AG04450 (cell line): ENCODE measurements at places on chromosomes 12 and 14.

- no peak for DNase-seq
Observed at GRCh38 chr14:75539561-75540478, 17.6 kb downstream of the BATF start.

- DNase-seq: no peak
Observed at GRCh38 chr14:65335411-65335947, 77.1 kb upstream of the FUT8 start.

GRCh38 chr12:75642226-75642625 lies 130.8 kb upstream of the KRR1 start:
- no peak for DNase-seq

- no peak for DNase-seq
Observed at GRCh38 chr12:57604454-57604991, at the start of gene DTX3. TSS of gene DTX3 (plus strand) at chr12:57604824. CDS start at chr12:57606518, 1,694 bp downstream.

DNA sequence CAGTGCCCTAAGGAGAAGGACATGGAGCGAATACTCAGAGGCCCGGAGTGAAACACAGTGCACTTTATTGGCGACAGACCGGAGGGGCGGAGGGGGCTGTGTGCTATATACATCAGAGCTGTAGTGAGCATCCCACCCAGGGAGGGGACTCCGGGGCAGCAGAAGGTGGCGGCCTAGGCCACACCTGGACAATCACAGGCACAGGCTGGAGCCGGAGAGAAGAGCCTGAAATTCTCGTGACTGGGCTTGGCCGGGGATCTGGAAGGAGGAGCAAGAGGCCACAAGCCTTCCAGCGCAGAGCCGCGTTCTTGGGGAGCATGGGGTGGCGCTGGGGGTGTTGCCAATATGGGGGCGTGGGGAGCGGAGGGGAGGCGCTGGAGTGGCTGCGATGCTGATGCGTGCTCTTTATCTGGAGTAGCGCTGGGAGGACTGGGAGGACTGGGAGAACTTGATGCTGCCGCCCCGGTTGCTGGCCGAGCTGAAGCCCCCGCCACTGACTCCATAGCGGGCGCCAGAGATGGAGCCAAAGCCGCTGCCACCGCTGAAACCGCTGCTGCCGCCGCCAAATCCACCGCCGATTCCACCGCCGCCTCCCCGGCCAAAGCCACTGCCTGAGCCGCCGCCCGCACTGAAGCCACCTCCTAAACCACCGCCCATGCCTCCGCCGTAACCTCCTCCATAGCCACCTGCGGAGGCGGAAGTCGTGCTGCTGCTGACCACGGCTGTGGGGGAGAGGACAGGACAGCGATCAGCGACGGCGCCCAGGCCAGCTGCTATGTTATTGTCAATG lies 6.1 kb downstream of the KRT3 start:
- DNase-seq: no peak

- no peak for DNase-seq
Observed at GRCh38 chr14:68938271-68939150, 40.6 kb downstream of the ACTN1 start.

- no peak for DNase-seq
Observed at GRCh38 chr12:9606247-9606646, 1.5 kb downstream of the KLRB1 start.

GRCh38 chr14:38202444-38203191 lies 5.1 kb upstream of the SSTR1 start:
- DNase-seq: no peak

DNA sequence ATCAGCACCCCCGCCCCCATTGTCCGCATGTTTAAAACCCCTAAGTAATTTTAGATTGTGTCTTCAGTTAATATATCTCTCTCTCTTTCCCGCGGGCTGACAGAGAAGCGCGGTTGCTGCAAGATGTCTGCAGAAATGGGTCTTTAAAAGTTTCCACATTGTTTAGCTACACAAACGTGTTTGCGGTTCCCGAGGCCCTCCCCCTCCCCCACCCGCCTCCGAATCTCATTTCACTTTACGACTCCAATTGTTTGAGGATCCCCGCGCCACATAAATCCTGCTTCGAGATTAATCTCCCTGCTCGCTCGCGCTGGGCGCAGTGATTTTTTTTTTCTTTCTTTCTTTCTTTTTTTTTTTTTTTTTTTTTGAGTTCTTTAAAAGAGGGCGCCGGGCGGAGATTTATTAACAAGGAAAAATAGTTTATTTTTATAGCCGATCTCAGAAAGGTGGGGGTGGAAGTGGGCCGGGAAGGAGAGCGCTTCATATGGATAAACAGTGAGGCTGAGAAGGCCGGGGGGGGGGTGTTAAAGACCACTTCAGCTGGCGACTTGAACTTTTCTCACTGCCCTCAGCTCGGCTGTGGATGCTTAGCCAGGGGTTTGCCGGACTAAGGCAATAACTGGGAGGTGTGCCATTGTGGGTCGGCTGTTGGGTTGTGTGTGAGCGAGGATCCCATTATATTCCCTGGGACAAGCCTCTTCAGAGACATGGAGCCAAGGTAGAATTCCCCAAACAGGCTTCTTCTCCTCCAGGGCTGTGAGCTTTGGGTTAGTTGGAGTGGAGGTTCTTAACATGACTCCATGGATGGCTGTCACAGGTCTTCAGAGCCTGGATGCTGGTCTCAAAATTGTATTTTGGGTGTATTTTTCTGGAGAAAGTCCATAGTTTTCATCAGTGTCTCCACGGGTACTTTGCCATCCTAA lies 39.7 kb upstream of the TBX5 start:
- no peak for DNase-seq

GRCh38 chr14:33914676-33915516 lies 36.0 kb downstream of the EGLN3 start:
- no peak for DNase-seq

DNA sequence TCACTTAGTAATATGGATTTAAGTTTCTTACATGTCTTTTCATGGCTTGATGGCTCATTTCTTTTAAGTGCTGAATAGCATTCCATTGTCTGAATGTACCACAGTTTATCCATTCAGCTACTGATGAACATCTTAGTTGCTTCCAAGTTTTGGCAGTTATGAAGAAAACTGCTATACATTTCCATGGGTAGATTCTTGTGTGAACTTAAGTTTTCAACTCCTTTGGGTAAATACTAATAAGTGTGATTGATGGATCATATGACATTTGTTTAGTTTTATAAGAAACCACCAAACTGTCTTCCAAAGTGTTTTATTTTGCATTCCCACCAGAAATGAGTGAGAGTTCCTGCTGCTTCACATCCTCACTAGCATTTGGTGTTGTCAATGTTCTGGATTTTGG lies 119.2 kb downstream of the NAV3 start:
- no peak for DNase-seq
